ENCODE measurements at places on chromosomes 3 and 15.

DNA sequence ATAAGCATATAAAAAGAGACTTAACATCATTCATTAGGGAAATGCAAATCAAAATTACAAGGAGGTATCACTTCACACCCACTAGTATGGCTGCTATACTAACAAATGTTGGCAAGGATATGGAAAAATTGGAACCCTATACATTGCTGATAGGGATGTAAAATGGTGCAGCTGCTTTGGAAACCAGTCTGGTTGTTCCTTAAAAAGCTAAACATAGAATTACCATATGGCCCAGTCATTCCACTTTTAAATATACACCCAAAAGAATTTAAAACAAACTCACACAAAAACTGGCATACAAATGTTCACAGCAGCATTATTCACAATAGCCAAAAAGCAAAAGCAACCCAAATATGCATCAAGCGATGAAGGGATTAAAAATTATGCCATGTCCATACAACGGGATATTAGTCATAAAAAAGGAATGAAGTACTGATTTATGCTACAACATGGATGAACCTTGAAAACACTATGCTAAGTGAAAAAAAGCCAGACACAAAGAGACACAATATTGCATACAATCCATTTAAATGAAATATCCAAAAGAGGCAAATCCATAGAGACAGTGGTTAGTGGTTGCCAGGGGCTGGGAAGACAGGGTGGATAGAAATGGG is 118.3 kb downstream of the OSBPL10 start:
- no peak for DNase-seq

GRCh38 chr3:27487383-27487782 is 3.2 kb upstream of the SLC4A7 start:
- no peak for DNase-seq

DNA sequence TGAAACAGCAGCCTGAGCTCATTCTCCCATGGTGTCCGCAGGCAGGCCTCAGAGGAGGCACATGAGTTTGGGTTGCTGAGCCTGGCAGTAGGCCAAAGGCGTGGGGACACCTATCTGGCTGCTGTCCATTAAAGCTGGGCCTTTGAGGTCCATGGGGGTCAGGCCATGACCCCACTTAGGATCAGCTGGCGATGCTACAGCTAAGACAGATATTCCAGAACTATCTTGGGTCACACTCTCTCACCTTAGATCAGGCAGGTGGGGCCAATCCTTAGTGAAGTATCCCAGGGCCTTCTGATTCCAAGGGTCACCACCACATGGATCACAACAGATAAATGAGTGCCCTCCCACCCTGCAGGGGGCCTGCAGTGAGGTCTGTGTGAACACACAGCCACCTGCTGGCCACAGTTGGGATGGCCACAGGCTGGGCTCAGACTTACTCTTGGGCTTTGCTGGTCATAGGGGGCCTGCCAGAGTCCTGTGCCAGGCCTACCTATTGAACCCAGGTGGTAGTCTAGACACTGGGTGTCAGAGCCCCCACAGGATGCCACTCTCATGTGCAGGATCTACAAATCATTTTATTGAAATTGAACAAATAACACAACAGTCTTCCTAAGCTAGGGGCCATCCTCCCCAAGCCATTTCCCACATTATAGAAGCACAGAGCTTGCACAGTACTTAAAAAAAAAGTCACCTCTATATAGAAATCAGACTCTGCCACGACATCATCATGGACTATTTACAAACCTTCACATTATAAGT is 2.0 kb upstream of the HYAL2 start:
- peak; percentile 87 for DNase-seq

DNA sequence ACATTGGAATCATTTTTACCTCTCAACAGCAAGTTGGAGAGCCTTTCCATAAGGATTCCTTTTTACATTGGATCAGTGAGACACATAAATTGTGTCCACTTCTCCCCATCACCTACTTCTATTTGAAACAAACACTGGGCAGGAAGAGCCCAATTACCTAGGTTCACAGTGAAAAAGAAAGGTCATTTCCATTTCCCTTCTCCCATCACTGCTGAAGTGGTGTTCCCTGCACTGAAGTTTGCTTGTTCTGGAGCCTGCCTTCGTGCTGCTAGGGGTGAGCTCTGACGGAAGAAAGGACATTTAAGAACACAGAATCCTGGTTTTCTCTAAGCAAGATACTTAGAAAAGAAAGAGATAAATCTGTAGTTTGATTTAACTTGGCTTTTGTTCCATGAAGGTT is 123.8 kb upstream of the ZBTB20 start:
- no peak for DNase-seq

- DNase-seq, result no peak
These were observed 229.9 kb upstream of the TRIM42 start for GRCh38 chr3:140448001-140448400.

- DNase-seq, result no peak
These were observed 39.8 kb upstream of the IREB2 start for GRCh38 chr15:78398076-78398825.

- no peak for DNase-seq
These were observed 29.7 kb downstream of the TRAK1 start for GRCh38 chr3:42120866-42121265.

- no peak for DNase-seq
These were observed 238.1 kb downstream of the LPP start for GRCh38 chr3:188392076-188392475.

DNA sequence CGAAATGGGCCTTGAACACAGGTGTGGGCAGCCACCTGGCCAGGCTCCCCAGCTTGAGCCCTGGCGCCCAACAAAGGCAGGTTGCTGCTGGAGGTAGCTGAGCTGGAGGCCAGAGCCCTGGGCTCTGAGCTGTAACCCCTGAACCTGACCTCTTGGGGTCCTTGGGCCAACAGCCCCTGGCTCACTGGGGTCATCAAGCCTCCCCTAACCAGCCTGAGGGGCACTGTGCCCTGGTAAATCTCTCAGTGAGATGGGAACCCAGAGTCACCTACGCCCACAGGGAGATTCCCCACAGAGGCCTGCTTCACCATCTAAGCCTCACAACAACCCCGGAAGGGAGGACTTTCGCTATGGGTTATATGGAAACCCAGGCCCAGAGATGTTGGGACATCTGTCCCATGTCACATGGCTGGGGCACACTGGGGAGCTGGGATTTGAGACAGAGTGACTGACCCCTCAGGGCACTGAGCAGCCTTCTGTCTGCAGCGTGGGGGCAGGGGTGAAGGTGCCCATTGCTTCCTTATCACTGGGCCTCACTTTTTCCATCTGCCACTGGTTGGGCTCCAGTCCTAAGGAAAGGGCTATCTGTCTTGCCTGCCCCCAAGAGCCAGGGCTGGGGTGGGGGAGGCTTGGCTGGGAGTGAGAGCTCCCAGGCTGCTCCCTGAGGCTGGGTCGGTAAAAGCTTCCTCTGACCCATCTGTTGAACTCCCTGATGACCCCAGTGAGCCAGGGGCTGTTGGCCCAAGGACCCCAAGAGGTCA is 59.1 kb downstream of the IQSEC1 start:
- peak; percentile 52 for DNase-seq

- DNase-seq, result peak; percentile 29
These were observed 339.0 kb upstream of the PROK2 start for GRCh38 chr3:72123908-72124441.

- DNase-seq, result no peak
These were observed 97.7 kb upstream of the TSPAN3 start for GRCh38 chr15:77168616-77169015.

DNA sequence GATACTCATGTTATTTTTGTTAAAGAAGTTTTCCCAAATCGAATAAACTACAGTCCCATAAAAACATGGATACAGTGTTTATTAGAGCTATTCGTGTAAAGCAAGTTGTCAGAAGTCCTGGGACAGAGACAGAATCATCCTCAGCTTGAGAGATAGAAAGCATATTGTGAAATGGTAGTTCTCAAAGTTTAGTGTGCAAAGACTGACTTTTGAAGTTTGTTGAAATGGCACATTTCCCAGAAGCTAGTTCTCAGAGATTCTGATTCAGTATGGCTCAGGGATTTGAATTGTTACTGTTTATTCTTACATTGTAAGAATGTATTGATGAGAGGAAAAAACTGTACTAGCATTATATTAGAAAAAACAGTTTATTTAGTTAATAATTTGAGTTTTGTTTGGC is 22.1 kb downstream of the GABRR3 start:
- no peak for DNase-seq

DNA sequence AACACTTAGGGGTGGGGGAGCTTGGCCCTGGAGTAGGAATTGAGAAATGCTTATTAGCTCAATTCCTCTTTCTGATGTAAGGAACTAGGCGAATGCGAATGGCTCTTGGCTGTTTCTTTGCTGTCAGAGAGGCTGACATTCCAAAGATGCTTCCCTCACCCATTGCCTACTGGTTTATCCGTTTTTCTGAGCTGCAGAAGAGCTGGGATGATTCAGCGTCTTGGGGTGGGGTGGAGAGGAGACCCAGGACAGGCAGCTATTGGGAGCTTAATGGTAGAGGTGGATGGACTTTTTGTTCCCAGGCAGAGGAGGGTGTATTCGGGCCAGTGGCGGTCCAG is 9.8 kb downstream of the PLEKHO2 start:
- peak; percentile 74 for DNase-seq

DNA sequence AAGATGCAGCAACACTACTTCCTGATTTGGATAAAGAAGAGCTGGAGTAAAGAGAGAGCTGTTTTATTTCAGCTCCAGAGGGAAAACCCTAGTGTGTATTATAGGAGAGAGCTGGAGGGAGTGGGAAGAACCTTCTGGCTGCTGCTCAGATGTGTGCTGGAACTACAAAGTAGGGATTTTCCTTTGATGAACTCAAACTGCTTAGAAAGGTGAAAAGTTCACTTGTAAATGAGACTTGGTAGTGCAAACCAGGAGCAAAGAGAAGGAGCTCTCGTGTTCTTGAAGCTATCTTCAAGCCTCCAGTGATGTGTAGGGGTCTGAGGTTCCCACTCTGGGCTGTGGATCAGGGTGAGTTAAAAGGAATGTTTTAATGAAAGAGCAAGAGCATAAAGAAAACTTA is 110.4 kb downstream of the EDEM1 start:
- DNase-seq, result no peak

DNA sequence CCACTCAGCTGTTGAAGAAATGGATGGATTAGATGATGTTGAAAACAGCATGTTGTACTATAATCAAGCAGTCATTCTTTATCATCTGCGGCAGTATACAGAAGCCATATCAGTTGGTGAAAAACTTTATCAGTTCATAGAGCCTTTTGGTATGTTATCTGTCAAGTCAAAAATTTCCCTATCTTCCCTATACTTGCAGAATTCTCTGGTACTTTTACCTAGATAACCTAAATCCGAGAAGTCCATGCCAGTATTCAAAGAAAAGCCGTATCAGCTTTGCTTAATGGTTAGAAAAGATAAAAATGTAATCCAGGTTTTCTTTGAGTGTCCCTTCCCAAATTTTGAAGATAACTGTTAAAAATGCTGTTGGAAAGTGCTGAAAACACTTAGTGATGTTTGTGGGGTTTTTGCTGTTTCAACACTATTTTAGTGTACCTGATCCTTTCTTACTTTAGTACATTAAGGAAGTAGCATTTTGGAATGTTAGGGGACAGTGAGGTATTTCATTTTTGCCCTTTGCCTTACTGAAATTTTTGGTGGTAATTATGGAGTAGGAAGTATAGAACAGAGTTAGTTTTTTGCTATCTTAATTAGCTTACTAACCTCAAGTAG is 23.8 kb downstream of the CNOT10 start:
- DNase-seq, result no peak

DNA sequence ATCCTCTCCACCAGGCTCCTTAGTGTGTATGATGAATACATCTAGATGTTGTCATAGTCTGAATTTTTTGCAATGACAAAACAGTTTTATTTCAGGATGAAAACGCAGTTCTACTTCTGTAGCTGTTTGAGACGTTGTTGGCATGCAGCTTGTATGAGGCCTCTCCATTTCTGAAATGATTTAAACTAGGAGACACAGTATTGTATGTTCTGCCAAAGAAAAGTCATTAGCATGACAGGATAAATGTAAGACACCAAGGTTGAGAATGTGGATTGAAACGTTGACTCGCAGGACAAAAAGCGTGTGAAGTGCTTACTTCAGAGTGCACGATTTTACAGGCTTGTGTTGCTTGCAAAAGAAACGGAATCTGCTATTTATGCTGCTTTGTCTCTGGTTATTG is 35.3 kb downstream of the ABHD17C start:
- no peak for DNase-seq

DNA sequence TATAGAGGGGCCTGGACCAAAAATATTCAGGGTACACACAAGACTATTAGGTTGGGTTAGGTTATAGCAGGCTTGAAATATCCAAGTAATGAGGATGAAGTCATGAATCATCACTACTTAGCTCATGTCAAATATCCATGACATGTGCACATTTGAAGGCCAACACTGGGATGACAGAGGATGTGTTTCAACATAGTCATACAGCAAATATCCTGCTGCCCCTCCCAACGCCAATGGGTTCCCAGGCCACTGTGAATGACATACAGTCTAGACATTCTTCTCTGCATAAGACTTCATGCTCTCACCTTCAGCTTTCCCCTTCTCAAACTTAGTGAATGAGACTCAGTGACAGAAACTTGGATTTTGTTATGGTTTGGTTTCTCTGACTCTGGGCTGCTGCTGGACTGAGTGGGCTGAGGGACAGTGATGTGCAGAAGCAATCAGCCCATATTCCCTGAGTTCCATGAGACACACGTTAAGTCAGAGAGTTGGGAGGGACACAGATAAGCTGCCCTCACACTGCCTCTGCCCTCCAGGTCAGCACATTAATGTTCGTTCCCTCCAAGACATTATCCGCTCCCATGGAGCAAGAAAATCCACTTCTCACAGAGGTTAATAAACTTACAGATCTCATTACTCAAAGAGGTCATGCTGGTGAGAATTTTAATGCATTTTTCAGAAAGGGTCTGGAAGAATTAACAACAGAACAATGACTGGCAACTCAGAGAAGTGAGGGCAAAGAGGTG is 15.4 kb downstream of the HOMER2 start:
- DNase-seq, result no peak

Measured in ELF-1 (cell line).